ENCODE measurements at places on chromosomes 1 and 21.

DNA sequence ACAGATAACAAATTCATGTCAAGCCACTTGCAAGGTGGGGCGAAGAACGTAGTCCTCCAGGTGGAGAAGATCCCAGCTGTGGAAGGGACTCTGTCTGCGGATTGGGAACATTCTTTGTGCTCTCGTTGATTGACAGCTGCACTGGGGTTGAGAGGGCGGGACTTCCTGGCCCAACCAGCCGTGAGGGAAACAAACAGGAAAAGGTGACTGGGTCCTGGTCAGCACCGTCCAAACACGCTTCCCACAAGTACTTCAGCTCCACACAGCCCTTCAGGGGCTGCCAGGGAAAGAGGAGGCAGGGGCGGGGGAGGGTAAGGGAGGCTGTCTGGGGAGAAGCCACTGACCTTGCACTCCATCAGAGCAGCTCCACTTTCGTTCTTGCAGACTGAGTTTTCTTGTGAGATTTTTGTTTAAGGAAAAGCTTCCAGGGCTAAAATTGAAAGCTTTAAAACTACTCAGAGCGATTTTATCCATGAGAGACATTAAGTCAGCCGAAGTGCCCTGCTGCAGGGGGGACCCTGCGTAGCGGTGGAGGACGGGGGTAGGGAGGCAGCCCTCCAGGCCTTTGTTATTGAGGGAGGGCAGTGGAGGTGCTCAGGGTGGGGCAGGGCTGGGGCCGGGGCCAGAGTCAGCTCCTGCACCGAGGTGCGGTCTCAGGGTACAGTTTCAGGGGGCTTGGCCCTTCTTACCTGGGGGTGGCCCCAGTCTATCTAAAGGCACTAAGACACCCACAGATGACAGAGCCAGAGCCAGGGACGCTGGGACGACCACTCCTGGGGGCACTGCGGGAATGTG, 21.6 kb upstream of the STUM start:
- DNase-seq: peak; percentile 19

DNA sequence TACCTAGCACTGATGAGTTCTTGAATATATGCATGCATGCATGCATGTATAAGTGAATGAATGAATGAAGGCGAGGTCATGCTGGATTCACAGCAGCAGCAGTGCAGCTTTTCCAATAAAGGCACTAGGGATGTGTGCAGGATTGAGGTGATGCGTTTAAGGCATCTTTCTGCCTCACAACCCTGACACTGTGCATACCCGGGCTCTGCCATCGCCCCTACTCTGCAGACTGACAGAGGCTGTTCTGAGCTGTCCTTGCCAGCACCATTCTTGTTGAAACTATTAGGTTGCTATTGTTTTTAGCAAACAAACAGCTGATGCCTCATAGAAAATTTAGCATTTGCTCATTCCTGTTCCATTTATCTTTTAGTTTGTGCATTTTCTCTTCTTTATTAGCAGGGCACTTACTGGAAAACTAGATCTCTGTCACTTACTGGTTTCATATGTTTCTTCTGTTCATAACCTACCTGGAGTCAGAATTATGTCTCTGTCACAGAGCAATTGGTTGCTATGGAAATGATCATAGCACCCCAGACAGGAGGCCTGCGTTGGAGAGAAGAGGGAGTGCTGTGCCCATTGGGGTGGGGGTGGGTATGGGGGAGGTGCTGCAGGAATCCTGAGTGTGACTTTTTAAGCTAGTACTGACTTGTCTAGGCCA, 79.0 kb downstream of the CD58 start:
- no peak for DNase-seq

- DNase-seq: no peak
Observed at GRCh38 chr1:24266398-24266941, 52.7 kb upstream of the GRHL3 start.

DNA sequence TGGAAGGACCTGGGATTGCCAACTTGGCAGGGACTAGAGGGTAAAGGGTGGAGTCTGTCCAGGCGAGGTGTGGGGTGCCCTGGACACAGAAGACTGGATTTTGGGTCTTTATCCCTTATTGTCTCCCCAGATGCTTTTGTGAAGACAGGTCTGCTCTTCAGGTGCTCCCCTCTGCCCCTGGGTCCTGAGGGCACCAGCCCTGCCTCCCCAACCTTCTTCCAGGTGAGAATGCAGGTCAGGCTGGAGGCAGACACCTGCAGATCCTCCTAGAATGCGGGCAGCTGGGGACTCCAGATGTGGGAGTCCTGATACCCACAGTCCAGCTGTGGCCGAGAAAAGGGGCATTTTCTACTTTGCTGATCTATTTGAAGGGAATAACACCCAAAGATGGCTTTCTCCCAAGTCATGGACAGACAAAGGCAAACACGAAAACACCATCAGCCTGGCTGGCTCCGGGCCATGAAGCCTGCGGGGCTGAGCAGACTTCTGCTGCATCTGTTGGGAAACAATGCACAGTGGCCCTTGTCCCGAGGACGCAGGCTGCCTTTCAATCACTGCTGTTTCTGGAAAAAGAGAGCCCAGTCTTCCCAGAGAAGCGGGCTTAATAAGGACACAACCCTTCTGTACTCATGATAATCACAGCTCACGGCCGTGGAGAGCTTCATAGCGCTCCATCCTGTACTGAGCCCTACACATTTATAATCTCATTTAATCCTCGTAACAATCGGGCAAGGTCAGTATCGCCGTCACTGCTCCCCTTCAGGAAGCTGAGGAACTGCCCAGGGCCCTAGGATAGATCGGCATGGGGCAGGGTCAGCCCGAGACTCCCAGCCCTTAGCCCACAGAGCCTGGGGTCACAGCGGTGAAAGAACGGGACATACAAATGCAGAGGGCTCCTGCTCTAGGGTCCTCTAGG, 62.0 kb upstream of the ABCG1 start:
- DNase-seq: peak; percentile 81

- DNase-seq: no peak
Observed at GRCh38 chr21:30153697-30154340, 12.8 kb downstream of the CLDN17 start.

GRCh38 chr21:20971296-20971921, 26.8 kb upstream of the NCAM2 start:
- DNase-seq: peak; percentile 37

DNA sequence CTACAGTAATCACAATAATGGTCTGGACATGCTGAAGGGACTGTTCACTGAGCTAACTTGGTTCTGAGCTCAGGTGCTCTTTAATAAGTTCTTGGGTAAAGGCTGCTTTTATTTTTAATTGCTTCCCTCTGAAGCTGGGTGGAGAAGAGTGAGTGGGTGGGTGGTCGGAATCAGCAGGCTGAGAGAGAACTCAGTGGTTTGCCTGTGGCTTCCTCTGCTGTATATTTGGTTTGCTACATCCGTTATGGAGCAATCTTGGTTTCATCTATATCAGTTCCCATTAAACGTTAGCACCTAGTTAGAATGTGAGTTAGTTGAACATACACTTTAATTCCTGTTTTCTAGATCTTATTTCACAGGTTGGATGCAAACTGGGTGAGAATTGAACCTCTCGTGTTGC, 23.3 kb downstream of the CNIH4 start:
- DNase-seq: no peak

GRCh38 chr1:175481126-175482070, 262.0 kb downstream of the TNR start:
- no peak for DNase-seq

GRCh38 chr1:16242556-16243214, 5.7 kb upstream of the CPLANE2 start:
- DNase-seq: no peak
